Esophagus muscularis mucosa (tissue), 4 donors: ENCODE measurements at places on chromosomes 6 and 20. TPM values are rescaled to one million over a fixed set of nuclear protein-coding genes. Genes with fewer than 3 reads are reported as not detected.

Gene FAM135A
- total RNA-seq: 21.3 TPM

Gene CFAP206
- not detected for total RNA-seq

Gene SEMG1
- total RNA-seq: not detected

Gene FOXF2
- total RNA-seq: 170 TPM

Gene PCMT1
- total RNA-seq: 105 TPM

Gene RBBP8NL
- total RNA-seq: not detected

Gene EBF4
- total RNA-seq: 46.7 TPM

Gene MROH8
- 2.7 TPM for total RNA-seq

Gene PACSIN1
- 0.42 TPM for total RNA-seq

- DNase-seq: no peak
Observed at GRCh38 chr6:138504764-138505689, 5.7 kb upstream of the NHSL1 start.

DNA sequence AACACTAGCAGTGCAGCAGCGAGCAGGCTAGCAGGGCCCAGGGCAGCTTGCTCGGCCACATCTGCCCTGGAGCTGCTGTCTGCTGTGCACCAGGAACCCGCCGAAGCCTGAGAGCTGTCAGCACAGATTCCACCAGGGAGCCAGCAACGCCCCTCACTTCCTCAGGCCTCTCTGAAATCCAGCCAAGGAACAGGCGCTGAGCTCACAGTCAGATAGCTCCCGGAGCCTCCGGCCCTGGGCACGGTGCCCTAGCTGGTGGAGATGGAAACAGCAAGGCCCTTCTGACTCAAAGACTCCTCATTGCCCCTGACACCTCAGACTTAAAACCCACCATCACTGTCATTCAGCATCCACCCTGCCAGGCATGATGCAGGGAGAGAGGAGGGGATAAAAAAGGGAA, 839.4 kb downstream of the MAFB start:
- no peak for DNase-seq

DNA sequence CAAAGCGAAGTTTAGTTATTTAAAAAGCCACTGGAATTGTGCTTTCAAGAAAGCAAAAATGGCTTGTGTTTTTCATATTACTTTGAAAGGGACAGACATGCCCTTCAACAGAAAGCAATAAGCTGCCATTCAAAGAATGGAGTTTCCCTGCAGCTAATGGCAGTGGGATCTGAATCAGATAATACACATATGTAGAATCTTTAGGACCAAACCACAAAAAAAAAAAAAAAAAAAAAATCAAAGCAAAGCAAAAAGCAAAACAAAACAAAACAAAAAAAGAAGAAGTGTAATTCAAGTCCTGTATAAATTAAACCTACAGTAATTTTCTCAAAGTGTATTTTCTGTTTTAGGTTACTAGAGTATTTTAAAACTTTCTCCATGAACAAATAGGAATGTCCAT, 63.6 kb upstream of the ZNF217 start:
- no peak for DNase-seq

DNA sequence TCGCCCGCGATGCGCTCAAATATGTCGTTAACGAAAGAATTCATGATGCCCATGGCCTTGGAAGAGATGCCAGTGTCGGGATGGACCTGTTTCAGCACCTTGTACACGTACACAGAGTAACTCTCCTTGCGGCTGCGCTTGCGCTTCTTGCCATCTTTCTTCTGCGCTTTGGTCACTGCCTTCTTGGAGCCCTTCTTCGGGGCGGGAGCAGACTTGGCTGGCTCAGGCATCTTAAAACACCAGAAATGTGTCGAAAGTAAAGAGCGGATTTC, 36.4 kb downstream of the HFE start:
- no peak for DNase-seq

DNA sequence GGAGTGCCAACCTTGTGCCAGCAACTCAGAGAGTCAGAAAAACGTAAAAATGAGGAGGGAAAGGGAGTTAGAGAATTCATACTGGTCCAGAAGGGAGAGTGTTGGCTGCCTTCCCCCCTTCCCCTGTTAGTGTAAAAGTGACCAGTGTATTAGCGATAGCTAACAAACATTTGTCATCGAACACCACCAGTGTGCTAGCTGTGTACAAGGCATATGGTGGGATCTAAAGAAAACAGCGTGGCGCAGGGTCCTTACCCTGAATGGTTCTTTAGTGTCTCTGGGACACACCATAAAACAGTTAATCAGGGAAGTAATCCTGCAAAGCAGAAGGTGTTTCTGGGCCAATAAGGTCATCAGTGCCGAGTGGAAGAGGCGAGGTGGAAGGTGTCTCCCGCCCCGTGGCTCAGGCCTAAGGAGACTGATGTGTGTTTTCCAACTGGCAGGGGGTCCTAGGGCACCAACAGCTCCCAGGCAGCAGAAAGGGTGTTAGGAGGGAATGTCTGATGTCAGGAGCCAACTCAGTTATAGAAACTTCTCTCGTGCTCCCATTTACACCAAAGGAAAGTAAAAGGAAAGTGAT, 91.9 kb downstream of the TCP11 start:
- no peak for DNase-seq

DNA sequence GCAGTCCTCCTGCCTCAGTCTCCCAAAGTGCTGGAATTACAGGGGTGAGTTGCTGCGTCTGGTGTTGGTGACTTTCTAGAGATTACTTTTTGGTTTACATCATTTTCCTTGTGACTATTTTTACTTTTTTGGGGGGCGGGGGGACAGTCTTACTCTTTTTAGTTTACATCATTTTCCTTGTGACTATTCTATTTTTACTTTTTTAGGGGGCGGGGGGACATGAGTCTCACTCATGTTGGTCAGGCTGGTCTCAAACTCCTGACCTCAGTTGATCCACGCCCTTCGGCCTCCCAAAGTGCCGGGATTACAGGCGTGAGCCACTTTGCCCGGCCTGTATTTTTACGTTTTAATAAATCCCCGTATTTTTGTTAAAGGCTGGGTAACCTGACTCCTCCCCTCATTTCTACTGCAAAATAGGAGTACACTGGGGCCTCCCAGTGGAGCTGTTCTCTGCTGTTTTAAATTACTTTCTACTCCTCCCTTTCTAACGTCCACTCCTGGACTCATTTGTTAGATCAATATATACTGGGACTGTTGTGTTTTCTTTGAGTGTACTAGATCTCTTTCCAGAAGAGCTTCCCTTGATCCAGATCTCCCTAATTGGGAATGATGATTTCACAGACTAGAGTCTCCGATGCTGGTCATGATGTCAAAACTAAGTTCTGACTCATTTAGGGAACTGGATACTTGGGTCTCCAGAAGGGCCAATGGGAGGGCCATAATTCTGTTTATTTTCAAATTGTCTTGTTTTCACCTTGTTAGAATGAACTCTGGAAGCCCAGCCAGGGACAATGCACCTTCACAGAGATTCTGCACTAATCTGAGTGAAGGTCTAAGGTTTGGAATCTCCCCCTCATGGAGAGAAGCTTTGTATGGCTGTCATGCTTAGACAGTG, 9.2 kb downstream of the HSPA1B start:
- DNase-seq: no peak

- DNase-seq: no peak
Observed at GRCh38 chr6:162670345-162670744, 57.2 kb downstream of the PRKN start.

GRCh38 chr20:1324598-1325172, 4.3 kb downstream of the SDCBP2 start:
- no peak for DNase-seq

DNA sequence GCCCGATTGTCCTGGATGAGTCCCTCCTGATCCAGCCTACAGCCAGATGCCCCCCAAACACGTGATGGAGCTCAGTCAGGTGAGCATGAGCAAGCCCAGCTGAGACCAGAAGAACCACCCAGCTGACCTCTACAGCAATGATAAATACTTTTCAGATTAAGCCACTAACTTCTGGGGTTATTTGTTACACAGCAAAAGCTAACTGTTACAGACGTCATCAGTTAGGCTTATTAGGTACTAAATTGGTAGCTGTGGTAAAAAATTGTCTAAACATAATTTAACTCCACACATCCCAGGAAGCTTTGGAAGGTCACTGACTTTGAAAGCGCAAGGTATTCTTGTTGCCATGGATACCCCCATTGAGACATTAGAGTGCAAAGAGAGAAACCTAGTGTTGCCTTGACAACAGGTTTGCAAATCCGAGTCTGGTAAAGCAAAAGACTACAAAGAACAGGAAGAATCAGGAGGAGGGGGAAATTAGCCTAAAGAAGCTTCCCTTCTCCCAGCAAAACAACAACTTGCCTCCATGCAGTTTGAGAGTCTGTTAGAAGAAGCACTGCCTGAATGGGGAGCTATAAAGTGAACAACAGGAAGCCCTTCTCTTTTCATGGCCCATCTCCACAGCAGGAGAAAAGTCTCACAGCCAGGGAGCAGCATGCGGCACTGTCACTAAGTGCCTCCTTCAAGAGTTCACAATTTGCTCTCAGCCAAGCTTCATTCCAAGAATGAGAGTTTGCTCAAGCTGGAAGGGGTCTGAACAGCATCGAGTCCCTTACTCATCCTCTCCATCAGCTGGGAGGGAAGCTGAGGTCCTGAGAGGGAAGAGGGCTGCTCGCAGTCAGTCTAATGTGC, 41.7 kb upstream of the ZNF831 start:
- DNase-seq: no peak

GRCh38 chr20:23147964-23148730, 62.0 kb upstream of the CD93 start:
- DNase-seq: no peak

DNA sequence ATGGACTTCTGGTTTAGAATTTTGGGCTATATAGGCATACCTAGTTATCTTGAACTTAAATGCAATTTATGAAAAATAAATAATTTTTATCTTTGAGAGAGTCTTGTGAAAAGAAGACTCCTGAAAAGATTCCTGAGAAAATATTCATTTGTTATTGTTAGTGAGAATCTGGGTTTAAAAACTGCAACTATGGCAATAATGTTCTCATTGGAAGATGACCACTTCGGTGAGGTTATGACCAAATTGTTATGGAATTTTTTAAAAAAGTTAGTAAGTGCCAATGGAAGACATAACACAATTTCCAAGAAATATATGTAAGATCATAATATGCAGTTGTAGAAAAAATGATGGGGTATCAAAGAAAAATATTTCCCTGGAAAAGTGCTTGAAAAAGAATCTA, 46.3 kb downstream of the GRIK2 start:
- no peak for DNase-seq

DNA sequence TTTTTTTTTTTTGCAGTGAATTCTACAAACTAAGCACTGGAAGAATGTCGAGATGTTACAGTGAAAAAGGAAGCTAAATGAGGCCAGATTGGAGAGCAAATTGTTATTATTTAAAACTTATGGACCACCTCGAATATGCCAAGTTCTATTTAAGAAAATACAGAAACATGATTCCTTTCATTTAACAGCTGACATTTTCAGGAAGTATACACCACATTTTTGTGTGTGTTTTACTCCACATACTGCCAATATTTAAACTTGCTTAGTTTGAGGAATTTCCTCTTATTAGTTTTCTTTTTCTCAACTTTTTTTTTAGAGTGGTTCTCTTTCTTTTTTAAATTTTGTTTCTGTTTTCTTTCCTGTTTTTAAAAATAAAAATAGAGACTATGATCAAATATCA, 37.0 kb upstream of the GCLC start:
- no peak for DNase-seq

DNA sequence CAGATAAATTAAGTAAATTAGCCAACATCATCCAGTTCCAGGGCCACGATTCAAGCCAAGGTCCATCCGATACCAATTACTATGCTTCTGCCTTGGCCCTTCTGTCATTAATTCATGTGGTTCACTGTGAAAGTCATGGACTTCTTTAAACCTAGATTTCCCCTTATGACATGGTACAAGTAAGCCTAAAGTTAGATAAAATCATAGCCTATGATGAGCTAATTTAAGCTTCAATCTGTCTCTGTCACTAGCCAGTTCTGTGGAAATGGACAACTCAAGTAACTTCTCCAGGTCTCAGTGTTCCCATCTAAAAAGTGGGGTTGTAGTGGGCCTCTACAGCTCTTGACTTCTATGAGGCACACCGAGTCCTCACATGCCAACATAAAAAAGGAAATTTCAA, 225.5 kb upstream of the MARCKS start:
- no peak for DNase-seq

DNA sequence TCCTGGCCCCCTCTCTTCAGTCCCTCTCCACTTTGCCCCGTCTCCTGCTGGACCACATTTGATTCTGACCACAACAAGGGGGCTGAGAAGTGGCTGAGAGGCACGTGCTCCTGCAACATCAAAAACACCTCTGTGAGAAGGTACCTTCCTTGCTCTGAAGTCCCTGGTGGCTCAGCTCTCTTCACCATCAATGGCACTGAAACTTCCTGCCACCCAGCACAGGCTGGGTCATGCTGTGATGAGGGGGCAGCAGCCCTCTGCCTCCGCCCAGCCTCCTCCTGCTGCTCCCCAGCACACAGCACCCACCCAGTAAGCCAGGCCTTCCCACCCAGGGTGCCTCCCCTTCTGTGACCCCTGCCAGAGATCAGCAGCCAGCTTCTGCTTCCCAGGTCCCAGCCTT, 10.3 kb downstream of the ZMYND8 start:
- DNase-seq: no peak

- no peak for DNase-seq
Observed at GRCh38 chr20:63135411-63135810, 80.5 kb downstream of the YTHDF1 start.

DNA sequence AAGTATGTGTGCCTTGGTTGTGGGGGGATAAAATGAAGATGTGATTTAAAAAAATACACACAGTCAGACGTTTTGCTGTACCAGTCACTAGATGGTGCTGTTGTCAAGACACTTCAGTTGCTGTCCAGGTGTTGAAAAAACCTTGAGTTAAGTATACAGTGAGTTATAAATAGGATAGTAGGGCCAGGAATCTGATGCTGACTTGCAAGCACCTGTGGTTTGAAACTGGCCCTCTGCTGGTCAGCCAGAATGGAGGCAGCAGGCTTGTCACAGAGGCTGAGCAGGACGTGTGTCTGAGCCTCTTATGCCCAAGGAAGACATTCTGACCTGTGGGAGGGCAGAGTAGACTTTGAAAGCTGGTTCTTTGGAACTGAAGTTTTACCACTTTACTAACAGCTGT, 27.8 kb downstream of the RNF8 start:
- no peak for DNase-seq

GRCh38 chr20:61391185-61391584, 139.1 kb downstream of the CDH4 start:
- no peak for DNase-seq

DNA sequence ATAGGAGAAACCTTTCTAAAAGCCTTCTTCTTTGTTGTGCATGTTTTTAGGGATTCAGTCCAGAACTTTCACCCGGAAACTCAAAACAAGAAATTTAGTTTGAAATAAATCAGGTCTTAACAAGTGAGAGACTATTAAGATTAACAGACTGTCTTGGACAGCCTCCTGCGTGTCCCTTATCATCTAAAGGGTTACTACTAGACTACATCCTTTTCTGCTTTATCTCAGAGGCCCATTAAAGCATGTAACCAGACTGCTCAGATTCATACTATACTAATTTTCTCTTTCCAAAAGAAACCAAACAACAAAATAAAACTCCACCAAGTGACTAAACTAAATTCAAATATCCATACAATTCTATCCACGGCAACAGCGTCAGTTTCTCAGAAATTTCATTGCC, 173.8 kb downstream of the GMPR start:
- DNase-seq: no peak
